ENCODE measurements at places on chromosomes 2 and 18. TPM values are rescaled to one million over a fixed set of nuclear protein-coding genes. Genes with fewer than 3 reads are reported as not detected.

The SLC4A3 gene
- 0.97 TPM for total RNA-seq

The NMUR1 gene
- total RNA-seq = not detected

The EPAS1 gene
- 50.5 TPM for total RNA-seq

The REG3A gene
- not detected for total RNA-seq

The ELOA2 gene
- total RNA-seq = not detected

The HSBP1L1 gene
- 38.6 TPM for total RNA-seq

The HDAC4 gene
- 21.0 TPM for total RNA-seq

The ZC3H6 gene
- 8.7 TPM for total RNA-seq

The SALL3 gene
- total RNA-seq = not detected

The CTNNA2 gene
- total RNA-seq = not detected

The FBXO15 gene
- total RNA-seq = 1.1 TPM

The TBR1 gene
- total RNA-seq = 0.05 TPM

The CROCC2 gene
- not detected for total RNA-seq

The TNFRSF11A gene
- 0.87 TPM for total RNA-seq

The SOX11 gene
- total RNA-seq = 0.03 TPM

The POTEJ gene
- total RNA-seq = not detected

The ESPNL gene
- total RNA-seq = 0.20 TPM

The NTSR2 gene
- total RNA-seq = not detected

The SERTAD2 gene
- total RNA-seq = 20.1 TPM

The LYG2 gene
- not detected for total RNA-seq

The CDK15 gene
- total RNA-seq = 0.06 TPM

The PSTPIP2 gene
- 3.0 TPM for total RNA-seq

The SNRNP27 gene
- 73.0 TPM for total RNA-seq

The WDR43 gene
- total RNA-seq = 152 TPM

The GALNT3 gene
- total RNA-seq = 1.1 TPM

The DOK6 gene
- 6.7 TPM for total RNA-seq

The CHRND gene
- total RNA-seq = 0.05 TPM

The SLC9A2 gene
- total RNA-seq = 19.3 TPM

The SPR gene
- 40.1 TPM for total RNA-seq

The ZSWIM2 gene
- not detected for total RNA-seq

The KLHL29 gene
- 4.3 TPM for total RNA-seq

The EVA1A gene
- total RNA-seq = not detected

Measured in NCI-H460 (cell line).